ENCODE measurements at places on chromosomes 3 and 15. TPM values are rescaled to one million over a fixed set of nuclear protein-coding genes. Genes with fewer than 3 reads are reported as not detected.

DNA sequence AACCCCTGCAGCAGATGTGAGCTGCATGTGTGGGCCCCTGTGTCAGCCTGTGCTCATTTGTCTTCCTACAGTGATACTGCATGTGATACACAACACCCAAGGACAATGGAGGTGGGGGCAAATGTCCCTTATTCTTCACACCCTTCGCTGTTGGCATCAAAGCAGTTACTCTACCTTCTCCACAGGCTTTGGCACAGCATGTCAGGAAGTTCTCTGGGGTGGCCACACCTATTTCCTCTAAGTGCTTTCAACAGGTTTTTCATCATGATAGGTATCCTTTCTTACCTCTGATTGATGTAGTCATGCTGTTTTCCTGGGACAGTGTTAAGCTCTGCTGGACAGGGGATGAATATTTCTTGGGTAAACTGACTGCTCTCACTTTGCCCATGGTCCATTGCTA, 29.5 kb downstream of the ZNF662 start:
- H3K36me3 ChIP-seq = no peaks in the 10 kb centered on the region
- H3K27me3 ChIP-seq = no peaks in the 10 kb centered on the region
- H3K4me1 ChIP-seq = no peaks in the 10 kb centered on the region
- no peak overlapping the region for H3K27ac ChIP-seq
- H3K4me3 ChIP-seq = no peak overlapping the region
- DNase-seq = no peak

Gene GABRR3
- total RNA-seq = not detected

Gene ALS2CL
- total RNA-seq = 0.19 TPM

Gene MYZAP
- total RNA-seq = not detected

Gene CAMKV
- 0.16 TPM for total RNA-seq

- H3K27ac ChIP-seq = no peak within 1 kb of the TSS
- H3K36me3 ChIP-seq = no peaks in the 10 kb centered on the region
- no peaks in the 10 kb centered on the region for H3K27me3 ChIP-seq
- DNase-seq = no peak
- no peak within 1 kb of the TSS for H3K4me3 ChIP-seq
These were observed at the start of gene PDZRN3 for GRCh38 chr3:73624821-73625665. PDZRN3 (minus strand) TSS chr3:73624941.

- H3K4me1 ChIP-seq = peaks cover 5% of the 10 kb centered on the region
- H3K4me3 ChIP-seq = peak overlapping the region; percentile 75
- peak overlapping the region; percentile 97 for H3K27ac ChIP-seq
These were observed 984 bp upstream of the SMARCC1 start for GRCh38 chr3:47782446-47783308.

DNA sequence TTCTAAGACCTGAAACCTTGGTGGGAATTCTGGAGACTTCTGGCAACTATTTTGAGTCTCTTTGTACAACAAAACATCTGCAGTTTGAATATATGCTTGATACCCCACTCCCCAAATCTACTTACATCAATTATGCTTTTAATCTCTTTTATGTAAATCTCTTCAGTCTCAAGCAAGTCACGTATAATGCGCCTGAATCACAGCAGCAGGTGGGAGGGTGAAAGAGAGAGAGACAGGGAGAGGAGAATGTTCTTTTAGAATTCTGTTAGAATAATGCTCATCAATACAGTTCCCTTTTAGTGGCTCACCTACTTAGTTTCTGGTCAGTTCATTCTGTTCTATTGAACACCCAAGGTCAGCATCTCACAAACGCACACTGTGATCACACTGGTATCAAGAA, 22.2 kb upstream of the B3GNT5 start:
- no peak overlapping the region for H3K27ac ChIP-seq
- H3K36me3 ChIP-seq = no peaks in the 10 kb centered on the region
- H3K4me3 ChIP-seq = no peak overlapping the region

Gene ZBTB20
- total RNA-seq = 4.2 TPM

Gene CNTN4
- 0.26 TPM for total RNA-seq

GRCh38 chr15:65912235-65912634, 42.9 kb downstream of the RAB11A start:
- no peak overlapping the region for H3K27ac ChIP-seq
- no peak for DNase-seq
- no peak overlapping the region for H3K4me3 ChIP-seq
- H3K27me3 ChIP-seq = no peaks in the 10 kb centered on the region

- H3K4me1 ChIP-seq = peaks cover 20% of the 10 kb centered on the region
- no peak overlapping the region for H3K4me3 ChIP-seq
- no peaks in the 10 kb centered on the region for H3K27me3 ChIP-seq
- no peaks in the 10 kb centered on the region for H3K36me3 ChIP-seq
- no peak overlapping the region for H3K27ac ChIP-seq
- no peak for DNase-seq
These were observed 81.5 kb downstream of the SLC25A26 start for GRCh38 chr3:66302288-66302687.
